T-helper 2 cell treated with Interferon-gamma antibody and Interleukin-4, amounts not matched to agents 5 μg/mL and 100 μg/mL, for 36 hours (primary cell): ENCODE measurements at places on chromosomes 6 and 20.
A peak's percentile ranks its signal among the peaks of the same experiment; 100 is the strongest.

DNA sequence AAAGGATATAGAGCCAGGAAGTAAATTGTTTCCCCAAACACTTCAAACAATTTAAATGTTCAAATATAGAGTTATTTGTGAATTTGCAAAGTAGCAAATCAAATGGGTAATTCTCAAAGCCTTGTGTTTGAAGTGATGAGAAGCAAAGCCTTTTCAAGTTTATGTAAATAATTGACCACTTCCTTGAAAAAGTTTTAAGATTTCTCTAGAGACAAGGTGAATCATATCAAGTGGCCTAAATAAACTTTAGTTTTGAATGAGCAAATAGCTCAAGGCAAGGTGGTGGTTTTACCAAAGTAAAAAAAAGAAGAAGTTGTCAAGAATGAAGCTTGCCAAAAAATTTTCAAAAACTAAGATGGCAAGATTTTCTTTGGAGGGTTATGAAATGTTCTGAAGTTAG is 42.6 kb upstream of the IFNGR1 start:
- no peak for DNase-seq

DNA sequence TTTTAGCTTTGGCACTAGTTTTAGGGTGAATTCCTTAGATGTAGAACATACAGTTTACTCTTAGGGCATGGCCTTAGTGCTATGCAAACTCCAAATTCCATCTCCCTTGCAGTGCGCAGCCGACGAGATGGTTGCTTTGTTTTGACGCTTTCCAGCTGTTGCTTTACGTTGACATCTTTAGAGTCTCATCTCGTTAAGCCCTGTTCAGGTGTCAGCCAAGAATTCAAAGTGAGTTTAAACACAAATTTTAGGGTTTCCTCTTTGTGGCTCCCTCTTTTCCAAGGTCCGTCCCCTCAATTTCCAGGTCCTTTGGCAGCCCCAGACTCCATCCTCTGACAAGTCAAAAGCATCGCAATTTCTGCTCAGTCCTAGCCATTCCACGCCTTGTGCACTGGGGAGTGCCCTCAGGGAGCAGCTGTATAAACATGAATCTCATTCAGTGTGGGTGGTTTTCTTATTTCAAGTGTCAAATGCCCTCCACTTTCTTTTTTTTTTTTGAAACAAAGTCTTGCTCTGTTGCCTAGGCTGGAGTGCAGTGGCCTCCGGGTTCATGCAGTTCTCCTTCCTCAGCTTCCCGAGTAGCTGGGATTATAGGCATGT is 14.1 kb upstream of the MAK start:
- no peak for DNase-seq

DNA sequence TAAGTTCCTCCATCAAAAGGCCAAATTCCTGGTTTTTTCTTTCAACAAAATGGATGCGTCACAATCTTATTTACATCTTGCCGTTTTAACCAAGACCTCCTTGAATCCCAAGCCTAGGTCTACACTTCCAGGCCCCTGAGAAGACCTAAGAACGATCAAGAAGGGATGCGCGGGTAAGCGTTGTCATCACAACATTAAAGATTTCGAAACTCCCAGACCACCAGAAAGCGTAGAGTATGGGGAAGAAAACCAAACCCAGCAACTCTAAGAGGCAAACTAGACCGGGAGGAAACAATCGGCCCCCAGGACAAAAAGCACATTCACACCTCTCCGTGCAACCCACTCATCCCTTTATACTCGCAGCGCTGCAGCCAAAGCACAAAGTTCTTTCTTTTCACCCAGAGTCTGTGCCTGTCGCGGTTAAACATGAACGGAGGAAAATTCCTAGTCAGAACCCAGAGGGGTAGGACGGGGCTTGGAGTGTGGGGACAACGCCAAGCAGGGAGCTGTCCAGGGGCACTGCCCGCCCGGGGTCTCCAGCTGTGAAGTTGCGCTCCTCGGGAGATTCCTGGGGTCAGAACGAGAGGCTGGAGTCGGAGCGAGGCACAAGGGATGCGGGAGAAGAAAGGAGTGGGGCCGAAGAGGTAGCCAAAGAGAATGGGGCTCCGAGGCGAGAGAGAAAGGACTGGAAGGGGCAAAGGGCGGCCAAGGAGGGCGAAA is 725 bp downstream of the OSER1 start:
- peak; percentile 17 for DNase-seq

DNA sequence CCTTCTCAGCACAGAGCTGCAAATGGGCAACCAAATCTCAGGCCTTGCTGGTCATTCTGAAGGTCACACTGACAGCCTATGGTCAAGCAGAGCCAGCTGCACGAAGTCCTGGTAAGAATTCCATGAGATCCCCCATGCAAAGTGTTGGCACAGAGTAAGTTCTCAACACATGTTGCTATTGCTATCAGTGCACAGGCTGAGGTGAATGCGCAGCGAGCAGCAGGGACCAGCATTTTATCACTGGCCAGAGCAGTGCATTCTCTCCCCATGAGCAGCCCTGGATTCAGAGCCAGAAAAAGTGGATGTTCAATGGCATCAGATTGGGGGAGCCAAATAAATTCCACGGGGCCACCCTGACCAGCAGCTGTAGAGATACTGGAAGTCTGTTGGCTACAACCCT is 44.1 kb upstream of the TOP1 start:
- no peak for DNase-seq

- peak; percentile 58 for DNase-seq
Observed at GRCh38 chr20:59207742-59208357, 44.2 kb downstream of the ZNF831 start.

DNA sequence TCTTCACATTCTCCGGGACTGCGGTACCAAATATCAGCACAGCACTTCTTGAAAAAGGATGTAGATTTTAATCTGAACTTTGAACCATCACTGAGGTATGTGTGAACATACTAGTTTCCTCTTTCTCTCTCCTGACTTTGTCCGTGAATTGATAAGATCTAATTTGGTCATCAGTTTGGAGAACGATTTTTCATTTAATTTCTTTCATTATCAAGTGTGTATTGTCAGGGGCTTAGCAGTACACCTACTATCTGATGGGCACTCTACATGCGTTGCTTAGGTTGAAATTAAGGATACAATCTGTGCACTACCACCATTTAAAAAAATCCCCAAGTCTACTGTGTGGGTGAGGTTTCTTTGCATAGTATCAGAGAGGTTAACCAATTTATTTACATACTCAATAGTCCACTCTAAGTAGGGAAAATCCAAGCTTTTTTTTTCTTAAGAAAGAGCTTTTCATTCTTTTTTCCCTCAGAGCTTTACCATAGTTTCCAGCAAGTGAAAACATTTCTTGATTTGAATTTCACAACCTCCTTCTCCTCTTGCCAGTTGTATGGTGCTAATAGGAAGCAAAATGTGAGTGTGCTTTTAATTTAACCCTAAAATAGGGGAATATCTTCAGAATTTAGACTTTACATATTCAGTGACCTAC is 105.4 kb upstream of the ESR1 start:
- DNase-seq: no peak

- DNase-seq: no peak
Observed at GRCh38 chr6:32096394-32097258, 12.5 kb downstream of the TNXB start.

- DNase-seq: no peak
Observed at GRCh38 chr20:3658716-3659491, 4.3 kb downstream of the GFRA4 start.

GRCh38 chr6:34982424-34982852 is 93.4 kb downstream of the ANKS1A start:
- DNase-seq: no peak

- no peak for DNase-seq
Observed at GRCh38 chr6:126153661-126154060, 167.3 kb downstream of the TRMT11 start.

- DNase-seq: no peak
Observed at GRCh38 chr6:16539086-16539931, 222.0 kb downstream of the ATXN1 start.

GRCh38 chr6:28720357-28721231 is 194.9 kb downstream of the GPX5 start:
- no peak for DNase-seq

- no peak for DNase-seq
Observed at GRCh38 chr6:30349421-30350177, 4.6 kb downstream of the RPP21 start.

GRCh38 chr6:25042036-25042521 is 106.3 kb upstream of the RIPOR2 start:
- no peak for DNase-seq

- no peak for DNase-seq
Observed at GRCh38 chr6:1971612-1972011, 273.8 kb downstream of the GMDS start.

DNA sequence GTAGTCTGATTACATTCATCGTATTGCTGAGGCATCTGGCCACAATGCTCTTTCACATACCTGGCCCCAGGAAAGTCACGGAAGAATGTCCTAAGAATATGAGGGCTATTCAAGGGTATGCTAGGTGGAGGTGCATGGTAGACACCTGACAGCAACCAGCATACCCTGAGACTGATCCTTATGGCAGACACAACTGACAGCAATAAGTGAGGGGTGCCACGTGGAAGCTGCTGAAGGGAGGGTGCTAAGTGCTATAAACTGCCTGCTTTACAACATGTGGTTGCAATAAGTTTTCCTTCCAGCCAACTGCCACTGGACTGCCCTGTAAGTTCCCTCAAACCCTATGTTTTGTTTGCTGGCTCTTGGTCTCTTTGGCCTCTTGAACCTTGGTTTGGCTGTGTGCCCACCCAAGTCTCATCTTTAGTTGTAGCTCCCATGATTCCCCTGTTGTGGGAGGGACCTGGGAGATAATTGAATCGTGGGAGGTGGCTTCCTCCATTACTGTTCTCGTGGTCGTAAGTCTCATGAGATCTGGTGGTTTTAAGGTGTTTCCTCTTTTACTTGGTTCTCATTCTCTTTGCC is 201.3 kb upstream of the MOCS1 start:
- DNase-seq: no peak
